ENCODE measurements at places on chromosomes 7 and 10. TPM values are rescaled to one million over a fixed set of nuclear protein-coding genes. Genes with fewer than 3 reads are reported as not detected.

The DAGLB gene
- total RNA-seq, result 28.0 TPM

The PON3 gene
- not detected for total RNA-seq

The CUBN gene
- total RNA-seq, result 1.5 TPM

The DOCK4 gene
- total RNA-seq, result 9.6 TPM

The TMEM140 gene
- not detected for total RNA-seq

The DYDC1 gene
- not detected for total RNA-seq

The ZPBP gene
- total RNA-seq, result not detected

The PTCD1 gene
- 8.3 TPM for total RNA-seq

The PNLIPRP1 gene
- not detected for total RNA-seq

The ZNF804B gene
- not detected for total RNA-seq
